Hematopoietic multipotent progenitor cell treated with erythropoietin and hydrocortisone succinate and interleukin-3 and kit ligand, for 8 days (in vitro differentiated cells): ENCODE measurements at places on chromosomes 5 and 9.
A peak's percentile ranks its signal among the peaks of the same experiment; 100 is the strongest.

- DNase-seq: peak; percentile 42
Observed at GRCh38 chr5:154197801-154198491, 7.4 kb downstream of the GALNT10 start.

GRCh38 chr5:122499585-122499984 is 187.5 kb downstream of the SNCAIP start:
- DNase-seq: no peak

DNA sequence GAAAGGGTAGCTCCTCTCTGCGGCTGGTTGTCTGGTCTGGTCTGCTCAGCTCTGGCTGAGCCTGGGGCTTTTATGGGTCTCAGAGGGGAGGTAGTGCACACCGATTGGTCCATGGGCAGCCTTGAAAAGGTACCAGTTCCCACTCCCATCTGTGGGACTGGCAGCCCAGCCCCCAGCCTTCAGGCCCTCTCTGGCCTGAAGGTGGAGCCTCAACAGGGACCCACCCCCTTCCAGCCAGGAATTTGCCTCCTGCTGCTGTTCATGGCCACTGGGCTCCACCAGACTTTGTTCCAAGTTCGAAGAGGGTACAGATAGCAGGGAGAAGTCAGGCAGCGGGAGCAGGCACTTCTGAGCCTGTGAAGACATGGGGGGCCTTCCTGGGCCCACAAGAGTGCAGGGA is 165.3 kb upstream of the SLC27A6 start:
- DNase-seq: no peak

GRCh38 chr5:80140496-80140895 is 105.3 kb downstream of the THBS4 start:
- no peak for DNase-seq

GRCh38 chr9:28941856-28942255 is 1368.6 kb upstream of the C9orf72 start:
- no peak for DNase-seq

DNA sequence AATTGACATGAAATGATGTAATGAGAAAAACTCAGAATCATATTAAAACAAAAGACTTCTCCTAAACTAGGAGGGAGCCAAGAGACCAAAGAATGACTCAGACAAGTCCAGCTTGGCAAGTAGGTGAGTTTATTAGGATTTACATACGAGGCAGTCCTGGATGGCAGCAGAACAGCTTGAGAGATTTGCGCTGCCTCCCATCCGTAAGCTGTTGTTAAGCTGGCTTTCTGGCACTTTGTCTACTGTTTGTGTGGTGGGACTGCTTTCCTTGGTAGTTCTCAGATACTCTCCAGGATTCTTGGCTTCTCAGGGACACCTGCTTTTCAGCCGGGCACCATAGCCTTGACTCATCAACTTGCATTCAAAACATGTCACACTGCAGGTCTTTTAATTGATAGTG is 57.6 kb downstream of the COX7C start:
- no peak for DNase-seq

DNA sequence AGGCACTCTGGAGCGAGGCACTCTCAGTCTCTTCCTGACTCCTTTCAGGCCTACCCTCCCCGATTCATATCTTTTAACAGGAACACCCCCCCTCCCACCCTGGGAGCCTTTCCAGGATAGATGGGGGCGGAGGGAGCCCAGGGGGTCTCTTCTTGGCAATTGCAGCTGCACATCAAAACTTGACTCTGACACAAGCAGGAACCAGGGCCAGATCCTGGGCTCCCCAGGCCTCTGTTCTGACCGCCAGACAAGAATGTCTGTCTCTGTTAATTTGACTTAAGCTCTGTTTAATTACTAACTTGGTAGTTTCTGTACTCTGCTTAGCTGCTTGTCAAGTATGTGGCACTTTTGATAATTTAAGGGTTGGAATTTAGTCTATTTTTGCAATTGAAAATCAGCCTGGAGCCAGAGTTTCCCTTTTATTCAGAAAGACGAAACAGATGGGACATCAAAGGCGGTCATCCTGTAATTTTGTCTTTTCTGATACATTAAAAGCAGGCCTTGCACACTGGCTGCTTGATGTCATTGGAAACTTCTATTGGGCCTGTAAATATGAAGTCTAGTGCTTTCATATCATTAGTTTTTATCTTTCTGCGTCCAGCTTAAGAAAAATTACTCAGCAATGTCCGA is 43.3 kb downstream of the ACTL7B start:
- DNase-seq: no peak

GRCh38 chr9:85478847-85479246 is 262.9 kb downstream of the AGTPBP1 start:
- no peak for DNase-seq

GRCh38 chr5:173158366-173158765 is 14.0 kb downstream of the BNIP1 start:
- DNase-seq: no peak

- DNase-seq: no peak
Observed at GRCh38 chr5:175472378-175472777, 6.0 kb upstream of the SFXN1 start.

DNA sequence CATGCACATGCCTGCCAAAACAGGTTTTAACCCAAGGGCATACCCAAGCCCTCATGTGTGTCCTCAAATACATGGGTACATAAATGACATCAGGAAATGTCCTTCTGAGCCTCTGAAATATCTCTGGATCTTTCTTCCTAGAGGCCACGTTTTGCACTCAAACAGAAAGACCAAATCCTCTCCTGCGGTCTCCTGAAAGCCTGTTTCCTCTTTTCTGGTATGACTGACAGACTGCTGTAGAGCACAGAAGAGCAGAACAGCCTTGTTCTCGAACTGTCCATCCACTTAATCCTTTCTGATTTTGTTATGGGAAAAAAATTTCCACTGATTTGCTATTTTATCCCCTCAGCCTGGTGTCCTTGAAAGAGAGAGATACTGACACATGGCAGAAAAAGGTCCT is 107.2 kb downstream of the ASTN2 start:
- no peak for DNase-seq

DNA sequence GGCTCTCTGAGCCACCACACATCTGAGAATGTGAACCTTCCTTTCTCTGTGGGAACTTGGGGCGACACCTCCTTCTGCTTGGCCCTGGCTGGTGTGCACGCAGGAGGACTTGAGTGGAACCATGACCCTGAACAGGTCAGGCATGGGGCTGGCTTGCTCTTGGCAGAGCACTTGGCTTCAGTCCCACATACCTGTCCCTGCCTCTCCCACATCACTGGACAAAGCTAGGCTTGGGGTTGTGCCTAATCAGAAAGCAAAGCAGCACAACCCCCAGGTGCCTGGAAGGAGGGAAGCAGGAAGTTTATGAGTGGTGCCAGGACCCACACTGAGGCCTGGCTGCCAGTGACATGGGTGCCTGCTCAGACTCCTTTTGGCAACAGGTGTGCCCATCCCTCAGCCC is 13.2 kb downstream of the GADD45G start:
- no peak for DNase-seq

GRCh38 chr9:7238247-7238637 is 480.5 kb downstream of the KDM4C start:
- DNase-seq: peak; percentile 53

DNA sequence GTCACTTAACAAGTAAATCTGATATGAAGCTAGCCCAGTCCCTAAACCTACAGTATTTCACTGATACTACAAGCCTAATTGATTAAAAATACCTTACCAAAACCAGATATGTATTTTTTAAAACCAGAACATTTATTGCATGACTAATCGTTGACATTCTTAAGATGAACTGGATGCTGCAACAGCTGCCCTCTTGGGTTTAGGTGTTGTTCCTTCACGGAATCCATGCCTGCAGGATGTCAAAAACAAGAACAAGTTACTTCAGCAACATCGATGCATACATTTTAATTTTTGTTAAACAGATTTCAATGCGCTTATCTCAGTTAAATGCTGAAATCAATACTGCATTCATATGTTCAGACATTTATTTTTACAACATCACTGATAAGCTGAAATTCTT is 2.7 kb downstream of the RPL37 start:
- DNase-seq: no peak

- DNase-seq: peak; percentile 76
Observed at GRCh38 chr5:18745988-18746615, 1111.8 kb downstream of the TAF11L14 start.

- no peak for DNase-seq
Observed at GRCh38 chr5:178524093-178524882, 65.9 kb downstream of the COL23A1 start.

GRCh38 chr5:169978714-169979113 is 1.6 kb downstream of the INSYN2B start:
- no peak for DNase-seq

GRCh38 chr5:32057187-32058096 is 116.7 kb downstream of the GOLPH3 start:
- peak; percentile 22 for DNase-seq

DNA sequence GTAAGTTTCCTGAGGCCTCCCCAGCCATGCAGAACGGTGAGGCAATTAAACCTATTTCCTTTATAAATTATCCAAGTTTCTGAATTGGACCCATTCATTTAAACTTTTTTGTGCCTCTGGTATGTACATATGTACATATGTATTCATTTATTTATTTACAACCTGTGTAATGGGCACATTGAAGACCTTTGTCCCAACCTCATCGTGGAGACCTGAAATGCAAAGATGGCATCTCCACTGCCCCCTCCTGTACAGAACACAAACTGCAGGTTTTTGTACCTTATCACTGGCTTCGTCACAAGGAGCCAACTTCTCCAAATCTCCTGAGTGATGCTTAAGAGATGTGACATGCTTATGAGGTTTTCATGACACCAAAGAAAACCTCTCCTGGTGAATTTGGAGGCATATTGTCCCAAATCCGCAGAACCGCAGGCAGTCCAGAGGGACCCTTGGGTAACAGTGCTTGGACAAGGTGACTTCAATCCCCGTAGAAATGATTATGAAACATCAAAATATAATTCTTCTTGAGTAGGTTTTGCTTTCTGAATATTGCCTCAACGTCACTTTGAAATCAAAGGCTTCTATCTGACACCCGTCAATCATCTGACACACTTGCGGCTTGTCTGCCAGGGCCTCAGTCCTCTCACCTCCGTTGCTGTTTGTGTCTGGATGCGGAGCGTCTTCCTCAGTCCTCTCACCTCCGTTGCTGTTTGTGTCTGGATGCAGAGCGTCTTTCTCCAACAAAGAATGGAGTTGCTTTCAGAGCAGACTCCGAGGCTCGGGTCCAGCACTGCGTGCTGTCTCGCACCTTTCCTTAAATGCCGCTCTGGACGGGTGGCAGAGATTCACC is 135.0 kb upstream of the IRX4 start:
- DNase-seq: peak; percentile 53

- DNase-seq: peak; percentile 22
Observed at GRCh38 chr5:36751886-36752285, 124.7 kb upstream of the NIPBL start.

DNA sequence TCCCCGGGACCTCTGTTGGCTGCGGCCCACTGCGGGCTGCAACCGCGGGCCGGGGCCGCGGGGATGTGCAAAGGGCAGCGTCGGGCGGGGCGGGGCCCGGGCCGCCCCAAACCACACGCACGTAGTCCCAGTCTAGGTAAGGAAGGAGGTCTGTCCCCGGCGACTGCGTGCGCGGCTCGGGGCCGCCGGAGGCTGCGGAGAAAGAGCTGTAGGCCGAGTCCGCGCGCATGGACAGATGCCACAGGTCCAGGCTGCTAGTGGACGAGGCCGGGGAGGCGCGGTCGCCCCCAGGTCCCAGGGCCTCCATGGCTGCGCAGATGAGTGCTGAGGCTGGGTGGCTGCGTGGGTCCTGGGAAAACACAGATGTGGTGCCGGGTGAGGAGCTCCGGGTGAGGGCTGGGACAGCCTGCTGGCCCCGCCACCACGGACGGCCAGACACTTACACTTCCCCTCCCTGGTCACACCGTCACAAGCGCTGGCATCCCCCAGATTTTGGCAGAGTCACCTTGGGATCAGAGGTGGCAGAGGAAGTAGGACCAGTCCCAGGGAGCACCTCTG is 4.5 kb downstream of the SHROOM1 start:
- no peak for DNase-seq

GRCh38 chr9:109325089-109325488 is 4.2 kb upstream of the EPB41L4B start:
- no peak for DNase-seq

DNA sequence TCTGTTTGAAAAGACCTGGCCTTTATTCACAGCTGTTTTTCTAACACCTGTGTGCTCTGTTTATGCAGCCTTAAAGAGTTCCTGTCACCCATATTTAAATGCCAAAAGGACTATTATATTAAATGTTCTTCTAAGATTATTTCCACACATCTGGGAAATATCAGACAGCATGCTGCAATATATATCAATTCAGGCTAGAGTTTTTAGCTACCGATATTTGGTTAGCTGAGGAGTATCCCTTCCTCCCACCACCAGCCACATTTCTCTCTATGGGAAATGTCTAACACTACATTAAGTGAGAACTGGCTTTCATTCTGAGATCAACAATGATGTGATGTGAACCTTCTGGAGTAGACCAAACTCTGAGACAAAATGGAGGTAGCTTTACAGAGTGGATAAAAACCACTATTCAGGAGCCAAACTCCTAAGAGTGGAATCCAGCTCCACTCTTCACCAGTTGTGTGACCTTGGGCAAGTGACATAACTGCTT is 509.2 kb downstream of the ZNF608 start:
- no peak for DNase-seq

GRCh38 chr5:98349251-98349989 is 424.0 kb upstream of the RGMB start:
- peak; percentile 3 for DNase-seq

- DNase-seq: no peak
Observed at GRCh38 chr5:124952566-124952965, 206.1 kb upstream of the ZNF608 start.

GRCh38 chr5:107331882-107332281 is 338.9 kb downstream of the EFNA5 start:
- no peak for DNase-seq

- peak; percentile 48 for DNase-seq
Observed at GRCh38 chr9:14909961-14910805, at the start of gene FREM1. FREM1 (minus strand) TSS chr9:14910428; CDS start chr9:14868977, 41,451 bp downstream.

- no peak for DNase-seq
Observed at GRCh38 chr5:51996356-51996861, 613.2 kb downstream of the ISL1 start.

DNA sequence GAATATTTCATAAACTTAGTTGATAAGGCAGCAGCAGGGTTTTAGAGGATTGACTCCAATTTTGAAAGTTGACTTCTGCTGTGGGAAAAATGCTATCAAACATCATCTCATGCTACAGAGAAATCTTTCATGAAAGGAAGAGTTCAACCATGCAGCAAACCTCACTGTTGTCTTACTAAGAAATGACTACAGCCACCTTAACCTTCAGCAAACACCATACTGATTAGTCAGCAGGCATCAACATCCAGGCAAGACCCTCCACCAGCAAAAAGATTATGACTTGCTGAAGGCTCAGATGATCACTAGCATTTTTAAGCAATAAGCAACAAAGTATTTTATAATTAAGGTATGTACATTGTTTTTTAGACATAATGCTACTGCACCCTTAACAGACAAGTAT is 7.6 kb downstream of the TMEM174 start:
- no peak for DNase-seq

GRCh38 chr9:128244837-128245231 is 31.0 kb downstream of the GOLGA2 start:
- DNase-seq: peak; percentile 29

DNA sequence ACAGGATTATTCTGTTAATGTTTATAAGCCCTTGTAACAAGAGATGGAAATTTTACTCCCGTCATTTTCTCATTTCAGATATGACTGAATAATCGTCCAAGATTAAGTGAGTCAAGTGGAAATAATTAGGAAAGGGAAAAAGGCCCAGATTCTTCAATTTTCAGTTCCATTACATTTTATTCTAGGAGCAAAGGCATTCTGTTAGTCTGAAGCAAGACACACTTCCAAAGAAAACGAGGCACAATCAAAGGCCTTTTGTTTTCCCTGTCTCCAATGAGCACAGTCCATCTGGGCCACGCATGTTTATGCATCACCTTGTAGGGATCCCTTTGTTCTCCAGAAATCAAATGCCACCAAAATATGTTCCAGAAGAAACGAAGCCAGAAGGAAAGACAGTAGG is 382.9 kb upstream of the RFX3 start:
- DNase-seq: no peak
